ENCODE measurements at places on chromosomes 7 and 10. TPM values are rescaled to one million over a fixed set of nuclear protein-coding genes. Genes with fewer than 3 reads are reported as not detected.

GRCh38 chr7:42506097-42506496, 269.1 kb upstream of the GLI3 start:
- H3K4me3 ChIP-seq: no peak overlapping the region
- DNase-seq: no peak
- no peak overlapping the region for H3K27ac ChIP-seq
- no peaks in the 10 kb centered on the region for H3K27me3 ChIP-seq
- no peaks in the 10 kb centered on the region for H3K4me1 ChIP-seq

GRCh38 chr10:98396096-98397063, 18.6 kb downstream of the PYROXD2 start:
- no peaks in the 10 kb centered on the region for H3K27me3 ChIP-seq
- no peaks in the 10 kb centered on the region for H3K4me1 ChIP-seq
- H3K36me3 ChIP-seq: peaks cover 32% of the 10 kb centered on the region
- no peak for DNase-seq
- H3K27ac ChIP-seq: no peak overlapping the region

DNA sequence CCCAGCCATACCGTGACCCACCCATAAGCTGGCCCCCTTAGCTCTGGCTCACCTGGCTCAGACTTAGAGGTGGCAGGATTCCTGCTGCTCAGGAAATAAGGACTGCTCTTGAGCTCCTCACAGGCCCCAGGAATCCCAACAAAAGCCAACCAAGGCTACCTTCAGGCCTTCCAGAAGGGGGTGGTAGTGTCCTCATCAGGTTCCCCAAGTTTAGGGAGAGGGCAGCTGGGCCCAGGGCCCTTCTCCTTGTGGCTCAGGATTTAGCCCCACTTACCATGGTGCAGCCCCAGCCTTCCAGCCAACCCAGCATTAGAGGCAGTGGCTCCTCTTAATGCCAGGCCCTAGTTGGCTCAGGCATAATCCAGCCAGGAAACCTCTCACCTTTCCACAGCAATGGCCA, 23.5 kb downstream of the NPFFR1 start:
- no peak overlapping the region for H3K27ac ChIP-seq
- H3K27me3 ChIP-seq: peaks cover 2% of the 10 kb centered on the region

- no peak overlapping the region for H3K4me3 ChIP-seq
- H3K27me3 ChIP-seq: no peaks in the 10 kb centered on the region
- H3K27ac ChIP-seq: no peak overlapping the region
- H3K4me1 ChIP-seq: no peaks in the 10 kb centered on the region
- no peaks in the 10 kb centered on the region for H3K36me3 ChIP-seq
These were observed 55.7 kb downstream of the ADAM12 start for GRCh38 chr10:126332576-126332975.

DNA sequence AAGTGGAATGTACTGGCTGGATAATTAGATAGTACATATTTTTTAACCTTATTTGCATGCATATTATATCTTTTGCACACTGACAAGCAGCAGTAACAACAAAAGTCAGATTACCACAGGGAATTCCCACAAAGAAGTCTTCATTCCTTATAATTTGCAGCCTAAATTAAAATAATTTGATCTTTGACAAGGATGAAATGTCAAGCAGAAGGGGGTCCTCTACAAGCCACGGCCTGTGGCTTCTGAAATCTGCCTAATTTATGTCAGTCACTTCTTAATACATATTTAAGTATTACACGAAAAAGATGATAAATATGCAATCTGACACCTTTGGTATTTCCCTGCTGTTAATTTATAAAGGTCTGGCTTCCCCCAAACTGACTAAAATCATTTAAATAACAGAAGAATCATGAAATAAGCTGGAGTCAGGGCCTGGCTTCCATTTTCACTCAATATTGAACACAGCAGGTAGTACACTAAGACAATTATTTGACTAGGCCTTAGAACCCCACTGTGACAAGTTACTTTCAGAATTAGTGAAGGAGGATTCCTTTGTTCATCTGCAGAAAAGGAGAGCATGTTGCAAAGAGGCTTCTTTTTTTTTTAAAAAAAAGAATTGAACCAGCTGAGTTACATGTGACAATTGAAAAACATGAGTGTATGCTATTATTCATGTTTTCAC, 351.1 kb upstream of the ETV1 start:
- no peaks in the 10 kb centered on the region for H3K27me3 ChIP-seq
- DNase-seq: no peak
- H3K36me3 ChIP-seq: no peaks in the 10 kb centered on the region

DNA sequence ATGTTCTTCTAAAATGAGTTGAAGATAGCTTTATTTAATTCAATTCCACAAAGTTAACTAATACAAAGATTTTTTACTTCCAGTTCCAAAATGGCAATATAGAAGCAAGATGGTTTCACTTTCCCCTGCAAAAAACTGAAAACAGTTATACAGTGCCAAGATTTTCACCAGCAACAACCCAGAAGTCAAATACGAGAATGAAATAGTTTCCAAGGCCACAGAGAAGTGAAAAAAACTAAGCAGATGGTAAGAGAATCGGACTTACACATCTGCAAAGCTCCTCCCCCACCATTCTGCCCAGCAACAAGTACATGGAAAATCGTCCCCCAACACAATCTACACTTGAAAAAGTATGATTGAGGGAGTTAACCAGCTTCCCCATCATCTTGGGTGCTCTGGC, 30.3 kb upstream of the KEL start:
- H3K4me1 ChIP-seq: no peaks in the 10 kb centered on the region
- DNase-seq: no peak
- H3K27me3 ChIP-seq: no peaks in the 10 kb centered on the region
- no peak overlapping the region for H3K4me3 ChIP-seq
- H3K36me3 ChIP-seq: no peaks in the 10 kb centered on the region

GRCh38 chr10:111113961-111114757, 37.3 kb downstream of the ADRA2A start:
- H3K27ac ChIP-seq: no peak overlapping the region
- DNase-seq: no peak
- H3K27me3 ChIP-seq: no peaks in the 10 kb centered on the region
- no peaks in the 10 kb centered on the region for H3K4me1 ChIP-seq

DNA sequence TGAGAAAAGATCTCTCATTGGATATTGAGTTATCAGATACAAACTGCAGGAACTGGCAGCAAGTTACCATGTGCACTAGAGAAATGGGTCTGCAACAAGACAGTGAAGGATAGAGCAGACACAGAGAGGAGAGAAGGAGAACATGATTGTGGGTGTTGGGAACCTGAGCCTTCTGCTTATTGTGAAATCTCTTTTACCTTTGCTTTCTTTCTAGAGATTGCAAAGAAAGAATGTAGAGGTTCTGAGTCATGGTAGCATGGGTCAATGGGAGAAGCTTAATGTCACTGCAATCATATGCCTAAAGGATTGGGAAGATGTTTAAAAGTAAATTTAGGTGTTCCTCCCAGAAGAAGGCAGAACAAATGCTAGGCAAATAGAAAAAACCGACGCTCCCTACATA, 821.4 kb downstream of the CCSER2 start:
- H3K27me3 ChIP-seq: no peaks in the 10 kb centered on the region
- H3K27ac ChIP-seq: no peak overlapping the region
- no peaks in the 10 kb centered on the region for H3K36me3 ChIP-seq
- no peak overlapping the region for H3K4me3 ChIP-seq
- DNase-seq: no peak

DNA sequence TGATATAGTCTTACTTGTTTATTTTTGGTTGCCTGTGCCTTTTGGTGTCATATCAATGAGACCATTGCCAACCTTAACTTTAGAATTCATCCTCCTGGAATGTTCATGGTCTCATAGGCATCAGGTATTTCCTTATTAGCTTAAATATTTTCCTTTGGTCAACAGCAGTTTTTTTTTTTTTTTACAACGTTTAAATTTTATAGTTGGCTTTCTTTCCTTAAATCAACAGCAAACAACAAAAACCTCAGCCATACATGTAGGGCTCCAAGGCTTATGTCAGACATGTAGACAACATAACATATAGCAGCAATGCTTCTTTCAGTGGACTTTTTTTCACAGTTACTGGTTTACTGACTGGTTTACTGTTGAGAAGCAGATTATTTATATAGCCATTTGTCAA, 22.7 kb downstream of the ENTPD7 start:
- H3K4me1 ChIP-seq: no peaks in the 10 kb centered on the region
- H3K36me3 ChIP-seq: peaks cover 8% of the 10 kb centered on the region

GRCh38 chr7:142745091-142745635, 4.1 kb upstream of the PRSS1 start:
- H3K27ac ChIP-seq: no peak overlapping the region
- no peak for DNase-seq
- H3K36me3 ChIP-seq: no peaks in the 10 kb centered on the region
- H3K4me3 ChIP-seq: no peak overlapping the region
- no peaks in the 10 kb centered on the region for H3K4me1 ChIP-seq
- no peaks in the 10 kb centered on the region for H3K27me3 ChIP-seq

DNA sequence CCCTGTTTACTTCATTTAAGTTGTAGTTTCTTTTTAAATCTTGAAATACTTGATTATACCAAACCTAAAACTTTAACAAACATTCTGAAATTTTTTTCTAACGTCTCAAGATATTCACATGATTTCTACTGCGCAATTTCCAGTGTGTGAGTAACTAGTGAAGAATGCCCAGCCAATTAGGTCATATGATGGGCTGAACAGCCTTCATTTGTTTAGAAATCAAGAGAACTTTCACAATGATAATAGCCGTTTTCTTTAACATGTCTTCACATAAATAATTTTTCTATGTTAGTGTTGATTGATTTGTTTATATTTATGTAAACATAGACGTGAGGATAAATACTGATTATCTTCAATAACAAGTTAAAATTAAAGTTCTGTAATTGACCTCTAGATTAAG, 21.8 kb downstream of the STAM start:
- peak overlapping the region; percentile 36 for H3K4me3 ChIP-seq
- peaks cover 4% of the 10 kb centered on the region for H3K36me3 ChIP-seq
- DNase-seq: no peak
- H3K27ac ChIP-seq: peak overlapping the region; percentile 79
- H3K4me1 ChIP-seq: peaks cover 9% of the 10 kb centered on the region
- no peaks in the 10 kb centered on the region for H3K27me3 ChIP-seq

NEUROD6 gene
- not detected for total RNA-seq

Data from ascending aorta (tissue), 2 donors.